CD4-positive, alpha-beta memory T cell (primary cell): ENCODE measurements at places on chromosomes 16 and 17. TPM values are rescaled to one million over a fixed set of nuclear protein-coding genes. Genes with fewer than 3 reads are reported as not detected.

DNA sequence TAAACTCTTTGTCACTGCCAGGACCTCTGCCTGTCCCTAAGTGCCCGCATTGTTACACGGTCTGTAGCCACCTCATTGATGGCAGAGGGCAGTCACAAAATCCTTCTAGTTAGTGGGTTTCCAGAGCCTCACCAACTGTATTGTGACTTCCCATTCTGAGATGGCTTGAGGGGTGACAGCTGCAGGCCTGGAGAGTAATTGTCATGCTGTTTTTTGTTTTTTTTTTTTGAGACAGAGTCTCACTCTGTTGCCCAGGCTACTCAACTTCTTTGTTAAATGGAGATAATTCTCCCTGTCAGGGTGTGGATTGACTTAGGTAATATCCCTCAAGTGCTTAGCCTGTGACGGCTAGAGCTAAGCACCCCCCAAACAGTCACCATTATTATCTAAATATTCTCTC, 77.9 kb downstream of the SDR42E1 start:
- no peak for DNase-seq

GRCh38 chr17:49955157-49955556, 13.8 kb upstream of the DLX4 start:
- DNase-seq = no peak

The ASIC2 gene
- polyA plus RNA-seq = not detected

The MYH13 gene
- polyA plus RNA-seq = not detected

- DNase-seq = peak; percentile 42
Measured at GRCh38 chr17:79707931-79708891, 22.5 kb upstream of the ENPP7 start.

- DNase-seq = no peak
Measured at GRCh38 chr16:31301708-31302400, 42.1 kb downstream of the ITGAM start.

The DYNLRB2 gene
- polyA plus RNA-seq = not detected

The HSPB9 gene
- polyA plus RNA-seq = not detected

The KRTAP2-3 gene
- polyA plus RNA-seq = not detected

GRCh38 chr16:49617016-49617629, 238.8 kb downstream of the ZNF423 start:
- no peak for DNase-seq

The PRAC1 gene
- not detected for polyA plus RNA-seq

GRCh38 chr17:70318051-70318450, 148.7 kb downstream of the KCNJ2 start:
- no peak for DNase-seq
